Activated B cell treated with CpG ODN at 0.5 μM for 24 hours (primary cell): ENCODE measurements at places on chromosomes 3 and 15.

GRCh38 chr3:23258110-23258509 is 55.0 kb downstream of the UBE2E2 start:
- no peak for DNase-seq

GRCh38 chr3:147406028-147406931 is at the start of gene ZIC4:
ZIC4 (minus strand) TSS chr3:147406543; CDS start chr3:147402797, 3,746 bp downstream.
- DNase-seq, result no peak

DNA sequence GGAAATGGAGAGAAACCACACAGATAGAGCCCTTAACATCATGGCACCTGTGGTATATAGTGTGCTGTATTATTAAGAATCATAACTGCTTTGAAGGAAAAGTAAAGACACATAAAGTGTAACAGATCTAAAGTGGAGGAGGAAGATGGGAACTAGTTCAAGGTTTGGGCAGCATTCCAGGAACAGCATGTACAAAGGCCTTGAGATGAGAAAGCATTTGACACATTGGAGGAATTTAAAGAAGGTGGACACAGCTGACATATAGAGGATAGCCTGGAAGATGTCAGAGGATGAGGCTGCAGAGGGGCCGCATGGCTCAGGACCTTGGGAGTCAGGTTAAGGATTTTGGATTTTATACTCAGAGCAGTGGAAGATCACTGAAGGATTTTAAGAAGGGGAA is 39.0 kb downstream of the LRTM1 start:
- DNase-seq, result no peak

- no peak for DNase-seq
These were observed 6.1 kb upstream of the NR2E3 start for GRCh38 chr15:71804226-71804625.

- DNase-seq, result no peak
These were observed 81.2 kb upstream of the CDV3 start for GRCh38 chr3:133492159-133492741.

DNA sequence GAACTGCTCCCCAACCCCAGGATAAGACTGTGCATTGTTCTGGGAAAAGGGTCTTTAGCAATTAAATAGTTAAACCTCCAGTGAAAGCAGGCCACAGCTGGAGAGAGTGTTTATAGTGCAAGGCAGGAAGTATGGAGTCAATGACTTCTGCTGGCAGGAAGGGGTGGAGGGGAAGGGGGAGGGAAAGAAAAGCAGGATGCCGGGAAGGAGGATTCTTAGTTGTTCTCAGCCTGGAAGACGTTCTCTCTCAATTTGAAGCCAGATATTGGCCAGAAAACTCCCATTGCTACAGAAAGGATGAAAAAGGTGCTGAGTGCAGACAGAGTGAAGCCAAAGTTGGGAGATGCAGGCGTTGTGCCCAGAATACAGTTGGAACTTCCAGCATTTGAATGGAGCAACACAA is 35.7 kb upstream of the ACTL6A start:
- no peak for DNase-seq
